ENCODE measurements at places on chromosomes 2 and 18.

DNA sequence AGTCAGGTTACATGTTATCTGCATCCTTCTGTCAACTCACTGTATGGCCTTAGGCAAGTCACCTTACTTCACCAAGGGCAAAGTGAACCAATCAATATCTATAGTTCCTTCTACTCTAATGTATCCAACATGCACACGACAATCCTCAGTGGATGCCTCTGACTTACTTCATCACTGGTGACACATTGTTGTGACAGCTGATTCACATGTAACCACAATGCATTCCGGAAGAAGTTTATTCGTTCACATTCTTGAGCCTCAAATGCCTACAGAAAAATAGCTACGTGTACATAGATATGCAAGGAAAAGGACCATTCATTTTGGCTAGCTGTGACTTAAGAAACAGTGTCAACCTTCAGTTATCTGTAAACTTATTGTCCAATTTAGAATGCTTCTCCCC lies 26.3 kb upstream of the EPG5 start:
- peak; percentile 37 for DNase-seq

DNA sequence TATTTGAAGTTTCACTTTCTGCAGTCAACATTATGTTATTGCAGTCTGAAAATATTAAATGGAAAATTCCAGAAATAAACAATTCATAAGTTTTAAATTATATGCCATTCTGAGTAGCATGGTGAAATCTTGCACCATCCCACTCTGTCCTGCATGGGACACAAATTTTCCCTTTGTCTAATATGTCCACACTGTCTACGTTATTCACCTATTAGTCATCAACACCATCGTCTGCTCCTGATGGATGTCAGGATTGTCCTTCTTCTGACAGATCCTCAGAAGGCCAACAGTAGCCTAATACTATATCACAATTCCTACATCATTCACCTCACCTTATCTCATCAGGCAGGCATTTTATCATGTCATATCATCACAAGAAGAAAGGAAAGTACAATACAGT lies 163.1 kb downstream of the TXNL1 start:
- DNase-seq: no peak

DNA sequence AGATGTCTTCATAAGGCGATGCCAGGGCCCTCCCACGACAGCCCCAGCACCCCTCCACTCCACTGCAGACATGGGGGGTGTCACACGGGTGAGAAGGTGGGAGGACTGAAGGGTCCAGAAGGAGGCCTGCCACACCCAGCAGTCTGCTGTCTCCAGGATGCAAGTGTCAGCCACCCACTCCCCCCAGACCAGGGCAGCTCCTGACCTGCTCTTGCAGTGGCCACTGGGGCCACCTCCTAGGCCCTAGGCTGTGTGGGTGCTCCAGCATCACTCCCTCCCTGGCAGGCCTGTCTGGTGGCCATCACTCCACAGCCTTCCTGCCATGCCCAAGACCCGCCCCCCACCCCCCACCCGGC lies 171.0 kb downstream of the CELF4 start:
- DNase-seq: no peak

DNA sequence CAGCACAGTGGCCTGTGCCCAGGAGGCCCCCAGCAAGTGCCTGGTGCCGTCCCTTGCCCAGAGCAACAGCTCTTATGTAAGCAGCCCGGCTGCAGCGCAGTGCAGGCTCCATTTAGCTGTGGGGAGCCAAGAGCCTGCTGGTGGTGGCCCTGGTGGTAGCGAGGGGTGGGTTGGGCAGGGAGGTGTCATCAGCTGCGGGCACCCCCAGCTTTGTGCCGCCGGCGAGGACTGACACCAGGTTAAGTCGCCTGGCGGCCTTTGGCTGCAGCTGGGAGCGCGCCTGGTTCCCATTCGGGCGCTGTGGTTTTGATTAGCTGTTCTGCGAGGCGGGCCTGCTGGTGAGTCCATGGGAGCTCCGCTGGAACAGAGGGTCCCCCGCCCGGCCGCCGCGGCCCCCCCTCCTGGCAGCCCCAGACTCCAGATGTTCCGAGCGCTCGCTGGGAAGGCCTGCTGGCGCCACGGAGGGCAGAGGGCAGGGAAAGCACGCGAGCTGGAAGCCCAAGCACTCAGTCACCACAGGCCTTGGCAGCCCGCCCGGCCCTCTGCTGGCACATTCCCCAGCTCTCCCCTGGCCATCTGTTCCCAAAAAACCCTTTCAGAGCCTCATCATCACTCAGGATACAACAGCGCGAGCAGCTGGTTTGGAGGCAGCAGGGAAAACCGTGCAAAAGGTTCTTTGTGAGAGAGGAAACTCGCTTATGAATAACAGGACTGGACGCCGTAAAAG lies 18.4 kb downstream of the ATOH8 start:
- DNase-seq: peak; percentile 99

DNA sequence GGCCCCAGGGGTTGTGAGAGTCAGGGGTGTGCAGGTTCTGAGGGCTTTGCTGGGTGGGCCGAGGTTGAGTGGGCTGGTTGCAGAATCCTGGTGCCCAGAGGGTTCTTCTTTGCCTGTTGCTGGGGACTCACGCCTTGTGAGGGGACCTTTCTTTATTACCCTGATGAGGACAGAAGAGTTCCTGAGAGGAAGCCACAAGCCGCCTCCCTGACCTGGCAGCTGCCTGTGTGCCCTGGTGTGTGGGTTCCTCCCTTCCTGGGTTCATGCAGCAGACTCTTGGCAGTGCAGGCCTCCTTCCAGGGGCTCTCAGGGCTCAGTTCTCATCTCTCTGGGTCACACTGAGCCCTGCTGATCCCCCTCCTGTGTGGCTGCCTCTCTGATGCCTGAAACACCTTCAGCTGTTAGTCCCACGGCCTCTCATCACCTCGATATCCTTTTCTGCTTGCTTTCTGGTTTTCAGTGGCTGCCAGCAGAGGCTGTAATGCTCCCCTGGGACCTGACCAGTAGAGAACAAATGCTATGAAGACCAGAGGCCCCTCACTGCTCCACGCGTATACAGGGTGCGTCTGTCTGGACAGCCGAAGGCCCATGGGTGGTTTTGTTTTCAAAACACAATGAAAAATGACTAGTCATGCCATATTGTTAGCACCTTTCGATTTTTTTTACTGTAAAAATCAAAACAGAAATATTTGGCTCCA lies 191.3 kb downstream of the AGAP1 start:
- no peak for DNase-seq

DNA sequence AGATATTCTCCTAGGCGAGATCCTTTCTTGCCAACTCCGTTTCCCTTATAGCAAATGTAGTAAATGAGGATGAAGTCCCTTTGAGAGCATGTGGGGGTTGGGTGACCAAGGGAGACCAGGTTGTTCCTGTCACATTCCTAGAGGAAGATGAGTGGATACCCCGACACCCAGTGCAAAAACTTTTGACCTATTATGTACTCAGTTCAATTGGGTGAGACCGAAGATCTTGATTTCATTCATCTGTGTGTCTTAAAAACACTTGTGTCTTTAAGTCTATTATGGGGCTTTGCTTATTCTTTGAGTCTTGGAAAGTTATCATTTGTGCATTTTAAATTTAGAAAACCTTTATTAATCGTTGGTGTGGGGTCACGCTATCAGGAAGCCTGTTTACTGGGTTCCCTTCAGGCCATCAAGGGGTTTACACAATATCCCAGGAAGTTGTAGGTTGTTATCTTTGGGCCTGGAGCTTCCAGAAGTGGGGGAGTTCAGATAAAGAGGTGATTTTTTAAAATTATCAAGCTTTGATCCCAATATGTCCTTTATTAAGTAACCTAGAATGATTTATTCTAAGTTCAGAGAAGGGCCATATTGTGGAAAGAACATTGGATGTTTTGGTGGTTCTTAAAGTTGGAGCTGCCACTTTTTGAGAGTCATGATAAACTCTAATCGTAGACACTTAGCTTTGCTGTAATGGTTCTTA lies 2.8 kb downstream of the RHOB start:
- no peak for DNase-seq

DNA sequence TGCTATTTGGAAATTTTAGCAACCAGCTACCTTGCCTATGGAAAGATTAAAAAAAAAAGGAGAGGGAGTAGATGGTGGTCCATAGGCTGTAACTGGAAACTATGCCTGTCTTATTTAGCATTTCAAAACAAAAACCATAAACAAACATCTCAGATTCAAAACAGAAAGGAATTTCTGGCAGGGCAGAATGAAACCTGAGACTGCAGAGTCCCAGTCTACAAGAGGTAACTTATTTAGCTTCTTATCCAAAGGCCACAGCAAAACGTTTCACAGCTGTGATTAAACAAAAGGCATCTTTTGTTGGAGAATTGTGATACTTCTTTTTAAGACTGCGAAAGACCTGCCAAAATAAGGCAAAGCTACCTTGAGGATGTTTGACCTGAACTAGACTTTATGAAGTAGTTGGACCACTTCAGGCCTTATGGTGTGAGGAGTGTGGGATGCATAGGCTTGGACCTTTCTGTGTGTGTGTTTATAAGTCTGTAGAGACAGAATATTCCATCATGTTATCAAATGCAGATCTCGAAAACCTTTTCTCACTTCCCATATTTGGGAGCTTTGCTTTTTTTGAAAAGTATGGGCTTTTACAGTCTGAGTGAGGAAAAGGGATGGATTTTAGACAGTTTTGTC lies 11.0 kb downstream of the CRIM1 start:
- DNase-seq: peak; percentile 27

GRCh38 chr2:224190936-224191270 lies 151.8 kb upstream of the SERPINE2 start:
- DNase-seq: no peak

GRCh38 chr2:182767578-182767977 lies 51.5 kb downstream of the DNAJC10 start:
- DNase-seq: peak; percentile 49

GRCh38 chr2:26988058-26988860 lies 17.8 kb downstream of the MAPRE3 start:
- peak; percentile 84 for DNase-seq

- no peak for DNase-seq
Measured at GRCh38 chr2:1497122-1497611, 83.9 kb downstream of the TPO start.

DNA sequence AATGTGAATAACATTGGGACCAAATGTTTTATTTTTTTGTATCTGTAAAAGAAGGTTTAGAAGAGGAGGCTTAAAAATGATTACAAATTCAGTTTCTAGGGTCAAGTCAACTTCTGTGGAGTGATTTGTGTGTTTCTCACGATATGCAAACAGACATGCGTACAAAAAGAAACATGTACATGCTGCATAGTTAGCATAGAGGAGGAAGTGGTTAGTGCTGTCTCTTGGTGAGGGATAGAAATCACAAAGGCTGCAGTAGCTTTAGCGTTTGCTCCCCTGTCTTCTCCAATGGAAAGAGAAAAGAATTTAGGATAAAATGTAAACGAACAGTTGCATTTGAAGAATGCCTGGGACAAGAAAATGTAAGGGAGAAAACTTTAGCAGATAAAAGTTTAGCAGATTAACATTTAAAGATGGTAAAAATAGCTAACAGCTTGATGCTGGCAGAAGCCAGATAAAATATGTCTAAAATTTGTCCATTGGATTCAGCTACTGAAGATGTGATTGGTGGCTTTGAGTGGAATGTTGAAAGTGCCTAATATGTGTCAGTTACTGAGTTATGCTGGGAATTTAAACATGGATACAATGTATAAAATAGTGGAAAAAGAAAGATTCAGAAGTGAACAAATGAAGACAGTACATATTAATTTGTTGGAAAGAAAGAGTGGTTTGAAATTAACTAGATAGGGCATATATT lies 44.9 kb downstream of the MALT1 start:
- DNase-seq: no peak

DNA sequence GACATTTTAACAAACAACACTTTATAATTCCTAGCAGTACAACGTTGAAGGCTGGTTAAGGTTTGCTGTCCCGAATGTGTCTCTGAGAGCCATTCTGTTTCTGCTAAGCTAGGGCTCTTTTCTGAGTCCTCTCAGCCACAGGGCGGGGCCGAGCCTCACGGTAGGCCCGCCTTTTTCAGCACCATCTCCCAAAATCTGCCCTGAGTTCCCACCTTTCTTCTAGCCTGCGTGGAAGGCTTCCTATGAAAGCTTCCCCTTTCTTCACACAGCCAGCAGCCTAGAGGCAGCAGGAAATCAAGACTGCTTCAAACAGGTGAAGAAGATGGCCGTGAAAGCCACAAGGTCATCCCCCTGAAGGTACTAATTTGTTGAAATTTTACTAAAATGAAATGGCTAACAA lies 255.5 kb downstream of the CDH2 start:
- peak; percentile 38 for DNase-seq

GRCh38 chr2:127101756-127102477 lies 5.0 kb downstream of the BIN1 start:
- no peak for DNase-seq

DNA sequence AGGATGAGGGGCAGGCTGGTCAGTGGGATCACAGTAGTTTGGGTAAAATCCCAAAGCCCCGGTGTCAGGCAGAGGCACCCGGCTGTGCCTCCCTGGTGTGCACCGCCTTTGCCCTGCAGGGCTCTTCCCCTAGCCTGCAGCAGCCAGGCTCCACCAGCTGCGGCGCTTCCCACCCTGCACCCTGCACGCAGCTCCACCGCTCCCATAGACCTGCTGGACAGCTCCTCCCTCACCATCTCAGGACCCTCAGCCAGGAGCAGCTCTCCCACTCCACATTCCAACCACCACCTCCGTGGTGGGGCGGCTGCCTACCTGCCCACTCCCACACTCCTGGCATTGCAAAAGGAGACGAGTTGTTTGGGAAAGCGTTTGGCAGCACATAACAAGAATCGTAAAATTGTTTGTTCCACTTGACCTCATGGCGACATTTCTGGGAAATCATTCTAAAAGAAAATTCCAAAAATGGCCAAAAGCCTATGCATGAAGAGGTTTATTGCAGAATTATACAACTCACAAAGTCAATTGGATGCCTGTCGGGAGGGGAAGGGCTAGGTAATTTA lies 287.4 kb upstream of the HDAC4 start:
- DNase-seq: peak; percentile 11

DNA sequence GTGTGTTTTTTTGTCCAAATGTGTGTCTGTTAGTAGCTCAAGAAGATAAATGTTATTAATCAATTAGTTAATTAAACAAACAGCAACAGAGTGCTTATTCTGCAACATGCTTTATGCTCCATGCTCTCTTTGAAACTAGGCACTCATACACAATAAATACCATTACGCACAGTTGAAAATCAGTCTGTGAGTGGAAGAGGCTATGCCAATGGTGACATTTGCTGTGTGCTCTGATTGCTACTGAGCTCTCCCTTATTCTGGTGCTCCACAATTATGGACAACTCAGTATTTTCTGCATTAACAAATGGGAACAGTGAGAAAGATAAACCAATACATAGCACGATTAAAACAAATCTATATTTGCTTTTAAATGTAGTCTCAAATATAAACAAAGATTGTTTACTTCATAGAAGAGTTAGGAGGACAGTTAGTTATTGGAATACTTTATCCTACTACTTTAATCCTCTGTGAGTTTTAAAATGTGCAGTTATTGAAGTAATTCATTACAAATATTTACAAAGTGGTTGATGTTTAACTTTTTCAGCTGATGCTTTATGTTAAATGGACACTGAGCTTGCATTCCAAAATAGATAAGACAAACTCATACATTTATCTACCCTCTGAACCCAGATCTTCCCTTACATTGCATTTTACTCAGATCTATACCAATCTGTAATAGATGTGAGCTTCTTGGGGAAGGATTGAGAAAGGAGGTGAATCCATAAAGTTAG lies 55.3 kb downstream of the NXPH2 start:
- DNase-seq: no peak

Measured in ACHN (cell line).